Cerebellum (tissue), 4 donors: ENCODE measurements at places on chromosomes 3 and 15. TPM values are rescaled to one million over a fixed set of nuclear protein-coding genes. Genes with fewer than 3 reads are reported as not detected.

TIGIT gene
- 0.45 TPM for total RNA-seq

SERPINI2 gene
- 10.1 TPM for total RNA-seq

SNTN gene
- not detected for total RNA-seq

ZNF860 gene
- total RNA-seq = 1.8 TPM

CKMT1B gene
- 10.3 TPM for total RNA-seq

PP2D1 gene
- not detected for total RNA-seq

EIF2A gene
- total RNA-seq = 124 TPM

SPATA12 gene
- total RNA-seq = not detected

TLR9 gene
- total RNA-seq = 0.09 TPM

LRRIQ4 gene
- total RNA-seq = 1.3 TPM

CNTN6 gene
- 24.1 TPM for total RNA-seq

CADM2 gene
- 74.3 TPM for total RNA-seq

BUB1B gene
- 23.2 TPM for total RNA-seq

HGD gene
- 0.45 TPM for total RNA-seq

CATSPER2 gene
- 12.8 TPM for total RNA-seq

PLA1A gene
- 0.73 TPM for total RNA-seq

THRB gene
- total RNA-seq = 7.7 TPM

TNFSF10 gene
- total RNA-seq = 2.0 TPM

CTNNB1 gene
- total RNA-seq = 906 TPM

KIF7 gene
- total RNA-seq = 7.3 TPM

GREM1 gene
- 0.54 TPM for total RNA-seq

CLRN1 gene
- not detected for total RNA-seq

MUC13 gene
- total RNA-seq = 0.18 TPM

SEMA3B gene
- total RNA-seq = 3.4 TPM

LTF gene
- total RNA-seq = 0.36 TPM
